CD4-positive, alpha-beta T cell (primary cell): ENCODE measurements at places on chromosomes 6 and 20. TPM values are rescaled to one million over a fixed set of nuclear protein-coding genes. Genes with fewer than 3 reads are reported as not detected.
A peak's percentile ranks its signal among the peaks of the same experiment; 100 is the strongest.

- peak within 1 kb of the TSS; percentile 45 for H3K4me3 ChIP-seq
- H3K27me3 ChIP-seq = no peaks in the 10 kb centered on the region
- peak; percentile 2 for DNase-seq
- H3K4me1 ChIP-seq = peaks cover 18% of the 10 kb centered on the region
These were observed at the start of gene PDE7B for GRCh38 chr6:135851442-135852271. Gene PDE7B (plus strand): TSS chr6:135851701.

Gene VPS52
- total RNA-seq = 67.9 TPM

DNA sequence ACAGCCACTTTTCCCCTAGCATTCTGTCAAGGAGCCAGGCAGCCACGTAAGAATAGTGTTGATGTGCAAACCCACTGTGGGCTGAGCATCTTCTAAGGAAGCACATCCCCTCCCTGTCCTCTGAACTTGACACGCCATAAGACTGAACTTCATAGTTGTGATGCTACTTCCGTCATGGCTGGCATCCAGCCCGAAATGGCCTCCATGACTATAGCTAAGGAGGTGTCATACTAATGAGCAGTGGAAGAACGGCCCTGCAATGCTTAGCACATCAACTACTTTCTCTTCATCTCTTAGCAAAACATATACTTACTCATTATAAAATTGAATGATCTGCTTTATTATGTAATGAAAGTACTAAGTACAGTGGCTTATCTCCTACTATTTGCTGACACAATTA, 110.2 kb downstream of the GJA10 start:
- no peak overlapping the region for H3K4me3 ChIP-seq
- no peaks in the 10 kb centered on the region for H3K27me3 ChIP-seq
- no peaks in the 10 kb centered on the region for H3K4me1 ChIP-seq
- DNase-seq = no peak
- peaks cover 56% of the 10 kb centered on the region for H3K36me3 ChIP-seq

DNA sequence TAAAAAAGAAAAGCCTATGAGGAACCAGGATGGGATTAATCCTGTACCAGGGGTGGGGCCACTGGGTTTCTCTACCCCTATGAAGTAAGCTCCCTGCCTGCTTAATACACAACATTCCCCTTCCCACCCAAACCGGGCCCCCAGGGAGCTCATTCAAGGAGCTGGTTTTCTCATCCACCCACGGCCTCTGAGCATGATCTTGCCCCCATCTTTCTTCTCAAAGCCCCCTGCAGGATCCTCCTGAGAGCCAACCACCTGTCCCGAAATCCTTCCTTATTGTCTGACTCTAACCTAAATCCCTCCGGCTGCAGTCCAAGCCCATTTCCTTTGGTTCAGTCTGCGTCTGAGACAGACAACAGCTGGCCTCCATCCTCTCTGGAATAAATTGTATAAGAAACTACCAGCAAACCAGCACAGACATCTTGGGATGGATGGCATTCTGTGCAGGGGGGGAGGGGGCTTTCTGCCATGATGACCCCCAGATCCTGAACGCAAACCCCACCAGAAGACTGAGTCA, 21.0 kb downstream of the KCNK5 start:
- no peak overlapping the region for H3K4me3 ChIP-seq
- peaks cover 7% of the 10 kb centered on the region for H3K4me1 ChIP-seq
- H3K27ac ChIP-seq = no peak overlapping the region
- no peaks in the 10 kb centered on the region for H3K36me3 ChIP-seq
- DNase-seq = no peak
- no peaks in the 10 kb centered on the region for H3K27me3 ChIP-seq

GRCh38 chr6:140779991-140780596, 1352.6 kb upstream of the GJE1 start:
- no peaks in the 10 kb centered on the region for H3K4me1 ChIP-seq
- H3K4me3 ChIP-seq = no peak overlapping the region
- no peak for DNase-seq
- H3K36me3 ChIP-seq = no peaks in the 10 kb centered on the region
- no peaks in the 10 kb centered on the region for H3K27me3 ChIP-seq
- H3K27ac ChIP-seq = no peak overlapping the region

GRCh38 chr20:46814366-46815232, 80.0 kb upstream of the EYA2 start:
- H3K27me3 ChIP-seq = peaks cover 10% of the 10 kb centered on the region
- H3K36me3 ChIP-seq = no peaks in the 10 kb centered on the region
- no peak overlapping the region for H3K27ac ChIP-seq

- H3K4me1 ChIP-seq = no peaks in the 10 kb centered on the region
- no peak overlapping the region for H3K4me3 ChIP-seq
- H3K27me3 ChIP-seq = no peaks in the 10 kb centered on the region
- no peak overlapping the region for H3K27ac ChIP-seq
- no peaks in the 10 kb centered on the region for H3K36me3 ChIP-seq
- DNase-seq = no peak
These were observed 9.9 kb upstream of the NCR2 start for GRCh38 chr6:41325446-41326066.

DNA sequence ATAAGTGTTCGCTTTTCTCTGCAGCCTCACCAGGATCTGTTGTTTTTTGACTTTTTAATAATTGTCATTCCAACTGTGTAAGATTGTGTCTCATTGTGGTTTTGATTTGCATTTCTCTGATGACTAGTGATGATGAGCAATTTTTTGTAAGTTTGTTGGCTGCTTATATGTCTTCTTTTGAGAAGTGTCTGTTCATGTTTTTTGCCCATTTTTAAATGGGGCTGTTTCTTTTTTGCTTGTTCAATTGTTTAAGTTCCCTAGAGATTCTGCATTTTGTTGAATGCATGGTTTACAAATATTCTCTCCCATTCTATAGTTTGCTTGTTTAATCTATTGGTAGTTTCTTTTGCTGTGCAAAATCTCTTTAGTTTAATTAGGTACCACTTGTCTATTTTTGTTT, 295.9 kb downstream of the PACRG start:
- H3K36me3 ChIP-seq = no peaks in the 10 kb centered on the region
- DNase-seq = no peak
- no peaks in the 10 kb centered on the region for H3K27me3 ChIP-seq
- no peak overlapping the region for H3K4me3 ChIP-seq

- no peak for DNase-seq
- no peaks in the 10 kb centered on the region for H3K36me3 ChIP-seq
- no peak overlapping the region for H3K4me3 ChIP-seq
- H3K4me1 ChIP-seq = no peaks in the 10 kb centered on the region
These were observed 717.4 kb upstream of the MANEA start for GRCh38 chr6:94859924-94860323.

DNA sequence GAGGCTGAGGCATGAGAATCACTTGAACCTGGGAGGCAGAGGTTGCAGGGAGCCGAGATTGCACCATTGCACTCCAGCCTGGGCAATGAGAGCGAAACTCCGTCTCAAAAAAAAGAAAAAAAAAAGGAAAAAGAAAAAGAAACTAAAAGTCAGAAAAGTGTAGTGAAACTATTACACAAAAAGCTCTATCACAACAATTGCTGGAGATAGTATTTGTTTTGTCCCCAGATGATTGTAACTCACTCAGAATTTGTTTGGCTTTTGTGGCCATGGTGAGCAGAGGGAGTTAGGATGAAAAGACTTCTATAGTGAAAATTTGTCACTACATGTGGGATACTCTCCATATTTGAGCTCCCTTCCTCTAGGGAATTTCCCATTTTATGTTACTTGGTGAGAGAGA, 5.2 kb upstream of the GOPC start:
- H3K27ac ChIP-seq = no peak overlapping the region
- DNase-seq = no peak
- H3K27me3 ChIP-seq = peaks cover 20% of the 10 kb centered on the region
- peaks cover 5% of the 10 kb centered on the region for H3K4me1 ChIP-seq
- H3K36me3 ChIP-seq = no peaks in the 10 kb centered on the region
- no peak overlapping the region for H3K4me3 ChIP-seq

Gene DCDC2
- 0.05 TPM for total RNA-seq

Gene CST5
- not detected for total RNA-seq

Gene POLR1C
- 47.8 TPM for total RNA-seq

- H3K4me3 ChIP-seq = no peak overlapping the region
- no peaks in the 10 kb centered on the region for H3K36me3 ChIP-seq
- DNase-seq = no peak
These were observed 150.8 kb downstream of the AHI1 start for GRCh38 chr6:135346747-135347146.

Gene TMEM217
- 0.41 TPM for total RNA-seq

Gene LGSN
- total RNA-seq = not detected

DNA sequence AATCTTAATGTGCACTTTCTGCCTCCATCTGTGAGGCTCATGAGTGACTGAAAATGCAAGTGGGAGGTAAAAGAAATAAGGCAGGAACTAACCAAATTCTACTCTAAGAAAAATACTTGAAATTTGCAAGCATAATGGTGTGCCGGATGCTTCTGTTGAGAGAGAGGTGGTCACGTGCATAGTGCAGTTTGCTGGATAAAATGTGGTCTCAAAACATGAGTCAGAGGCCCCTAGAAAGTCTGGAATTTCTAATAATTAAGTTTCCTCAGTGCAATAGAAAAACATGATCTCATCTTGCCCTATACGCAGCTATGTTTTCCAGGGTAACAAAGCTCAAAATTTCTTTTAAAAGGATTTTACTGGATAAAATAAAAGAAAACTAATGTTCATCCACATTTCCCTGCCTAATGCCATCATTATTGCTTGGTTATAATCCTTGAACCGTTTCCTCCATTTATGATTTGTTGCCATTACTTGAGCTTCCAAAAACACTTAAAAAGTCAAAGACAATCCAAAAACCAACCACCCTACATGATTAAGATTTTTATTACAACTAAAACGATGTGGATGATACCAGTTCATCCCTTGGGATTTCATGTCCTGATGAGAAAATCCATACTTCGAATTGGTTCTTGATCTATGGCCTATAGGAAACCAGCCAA, 351.7 kb upstream of the ARID1B start:
- DNase-seq = no peak
- H3K4me1 ChIP-seq = peaks cover 25% of the 10 kb centered on the region
- H3K36me3 ChIP-seq = no peaks in the 10 kb centered on the region
- no peak overlapping the region for H3K27ac ChIP-seq

DNA sequence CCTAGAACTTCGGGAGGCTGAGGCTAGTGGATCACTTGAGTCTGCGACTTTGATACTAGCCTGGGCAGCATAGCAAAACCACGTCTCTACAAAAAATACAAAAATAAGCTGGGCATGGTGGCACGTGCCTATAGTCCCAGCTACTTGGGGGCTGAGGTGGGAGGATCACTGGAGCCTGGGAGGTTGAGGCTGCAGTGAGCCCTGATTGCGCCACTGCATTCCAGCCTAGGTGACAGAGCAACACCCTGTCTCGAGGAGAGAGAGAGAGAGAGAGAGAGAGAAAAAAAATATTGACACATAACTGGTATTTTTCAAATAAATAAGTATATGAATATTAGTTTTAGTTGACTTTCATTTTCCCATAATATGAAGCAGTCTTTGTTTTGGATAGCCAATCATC, 222.2 kb downstream of the BTBD9 start:
- no peaks in the 10 kb centered on the region for H3K36me3 ChIP-seq
- H3K27me3 ChIP-seq = no peaks in the 10 kb centered on the region
- H3K27ac ChIP-seq = no peak overlapping the region
- no peak for DNase-seq

Gene ZNF391
- 1.8 TPM for total RNA-seq

GRCh38 chr20:51021067-51022025, 1.6 kb downstream of the KCNG1 start:
- no peaks in the 10 kb centered on the region for H3K36me3 ChIP-seq
- DNase-seq = no peak
- H3K27me3 ChIP-seq = peaks cover 28% of the 10 kb centered on the region

GRCh38 chr20:43710370-43711044, 16.3 kb downstream of the GTSF1L start:
- no peaks in the 10 kb centered on the region for H3K36me3 ChIP-seq
- no peaks in the 10 kb centered on the region for H3K27me3 ChIP-seq
- H3K27ac ChIP-seq = no peak overlapping the region

Gene TCF21
- not detected for total RNA-seq

Gene CRNKL1
- 24.3 TPM for total RNA-seq

DNA sequence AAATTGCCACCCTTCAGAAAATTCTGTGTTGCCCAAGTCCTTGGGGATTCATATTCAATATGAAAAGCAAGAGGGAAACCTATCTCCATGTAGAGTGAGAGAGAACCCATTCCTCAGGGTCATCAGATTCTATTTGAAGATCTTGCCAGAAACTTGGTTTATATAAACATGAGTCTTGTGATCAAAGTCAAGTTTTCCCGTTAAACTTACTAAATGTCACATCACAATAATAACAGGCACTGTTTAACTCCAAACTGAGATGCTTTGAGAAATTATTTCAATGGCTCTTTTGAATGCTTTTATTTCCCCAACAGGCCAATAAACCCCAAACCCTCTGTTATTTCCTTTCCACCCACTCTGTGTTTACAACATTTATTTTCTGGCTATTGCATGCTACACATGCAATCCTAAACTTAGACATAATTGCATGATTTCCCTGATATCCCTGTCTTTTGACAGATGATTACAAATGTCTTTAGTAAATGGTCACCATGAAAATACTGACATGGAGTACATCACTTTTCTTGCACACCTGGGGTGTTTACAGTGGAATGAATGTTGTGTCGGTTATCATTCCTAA, 31.1 kb upstream of the SSTR4 start:
- H3K4me3 ChIP-seq = no peak overlapping the region
- no peaks in the 10 kb centered on the region for H3K27me3 ChIP-seq
- H3K36me3 ChIP-seq = no peaks in the 10 kb centered on the region
- no peak overlapping the region for H3K27ac ChIP-seq
- no peak for DNase-seq
- no peaks in the 10 kb centered on the region for H3K4me1 ChIP-seq

- H3K27ac ChIP-seq = no peak overlapping the region
- no peak for DNase-seq
- no peaks in the 10 kb centered on the region for H3K36me3 ChIP-seq
- H3K27me3 ChIP-seq = no peaks in the 10 kb centered on the region
- peaks cover 5% of the 10 kb centered on the region for H3K4me1 ChIP-seq
These were observed 38.1 kb downstream of the SMAP1 start for GRCh38 chr6:70705772-70706171.

DNA sequence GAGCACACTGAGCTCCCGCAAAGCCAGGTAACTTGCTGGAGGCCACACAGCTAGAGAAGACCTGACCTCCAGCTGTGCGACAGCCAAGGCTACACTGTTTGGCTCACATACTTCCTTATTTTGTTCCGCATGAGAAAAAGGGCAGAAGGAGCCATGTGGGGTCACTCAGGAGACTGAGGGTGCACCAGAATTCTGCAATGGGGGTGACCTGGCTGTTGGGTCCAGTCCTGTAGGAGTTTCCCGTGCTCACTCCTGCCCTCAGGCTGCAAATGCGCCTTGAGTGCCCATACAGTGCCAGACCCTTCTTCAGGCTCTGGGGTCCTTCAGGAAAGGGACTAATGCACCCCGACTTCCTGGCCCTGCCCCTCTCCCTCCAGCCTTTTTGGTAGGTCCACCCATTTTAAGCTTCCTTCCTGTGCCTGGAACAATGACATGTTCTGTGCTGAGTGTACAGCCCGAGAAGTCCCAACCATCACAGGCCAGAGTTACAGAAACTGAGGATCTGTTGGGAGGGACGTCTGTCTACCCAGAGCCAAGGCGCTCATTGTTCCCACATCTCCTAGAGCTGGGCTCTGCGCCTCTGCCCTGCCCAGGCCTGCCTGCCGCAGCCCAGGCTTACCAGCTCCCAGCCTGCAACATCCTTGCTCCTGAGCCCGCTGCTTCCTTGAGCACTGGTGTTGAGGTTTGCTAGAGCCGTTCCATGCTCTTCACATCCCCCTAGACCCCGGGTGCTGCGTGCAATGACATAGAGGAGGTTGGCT, 33.5 kb upstream of the CD93 start:
- H3K4me3 ChIP-seq = no peak overlapping the region
- H3K36me3 ChIP-seq = no peaks in the 10 kb centered on the region
- H3K27ac ChIP-seq = no peak overlapping the region
- DNase-seq = no peak
- H3K27me3 ChIP-seq = no peaks in the 10 kb centered on the region
- peaks cover 3% of the 10 kb centered on the region for H3K4me1 ChIP-seq

Gene RNF217
- total RNA-seq = 3.7 TPM
